ENCODE measurements at places on chromosomes 7 and 10.

DNA sequence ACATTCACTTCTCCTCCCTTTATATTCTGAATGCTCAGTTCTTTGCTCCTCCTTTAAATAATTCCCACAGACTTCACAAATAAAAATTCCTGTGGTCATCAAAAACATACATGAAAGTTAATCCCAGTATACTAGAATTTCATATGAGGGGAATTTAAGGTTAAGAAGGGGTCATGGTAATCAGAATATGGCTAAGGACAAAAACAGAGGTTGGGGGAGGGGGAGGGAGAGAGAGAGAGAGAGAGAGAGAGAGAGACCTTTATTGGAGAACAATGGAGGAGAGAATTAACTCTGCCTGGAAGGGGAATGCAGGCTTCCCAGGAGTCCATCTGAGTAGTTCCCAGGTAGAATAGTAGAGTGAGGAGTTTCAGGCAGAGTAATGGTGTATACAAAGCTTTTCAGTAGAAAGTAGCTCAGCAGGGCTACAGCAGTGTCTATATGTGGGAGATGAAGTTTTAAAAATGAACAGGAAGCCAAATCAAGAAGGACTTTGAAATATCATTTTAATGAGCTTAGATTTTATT is 5.2 kb upstream of the CUBN start:
- no peak for DNase-seq

GRCh38 chr7:138029941-138030340 is 28.1 kb upstream of the CREB3L2 start:
- DNase-seq = no peak

GRCh38 chr7:31997423-31997822 is 72.8 kb downstream of the PDE1C start:
- no peak for DNase-seq

DNA sequence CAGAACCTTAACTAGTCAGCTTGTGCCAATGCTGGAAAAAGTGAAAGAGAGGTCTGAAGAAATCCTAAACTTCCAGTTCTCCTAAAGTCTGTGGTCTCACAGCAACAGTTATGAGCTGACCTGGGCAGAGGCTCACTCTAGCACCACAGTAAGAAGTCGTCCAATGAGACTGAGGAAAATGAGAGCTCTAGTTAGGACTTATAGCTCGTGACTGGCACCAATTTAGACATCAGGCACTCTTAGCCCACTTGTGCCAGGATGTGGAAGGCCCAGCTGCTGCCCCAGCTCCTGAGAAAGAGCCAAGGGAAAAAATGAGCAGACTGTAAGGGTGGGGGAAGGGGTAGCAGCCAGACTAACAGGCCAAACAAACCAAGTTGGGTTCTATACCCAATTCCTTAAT is 7.6 kb downstream of the MMS19 start:
- no peak for DNase-seq

- no peak for DNase-seq
Measured at GRCh38 chr10:122379041-122379440, 4.5 kb downstream of the PLEKHA1 start.

DNA sequence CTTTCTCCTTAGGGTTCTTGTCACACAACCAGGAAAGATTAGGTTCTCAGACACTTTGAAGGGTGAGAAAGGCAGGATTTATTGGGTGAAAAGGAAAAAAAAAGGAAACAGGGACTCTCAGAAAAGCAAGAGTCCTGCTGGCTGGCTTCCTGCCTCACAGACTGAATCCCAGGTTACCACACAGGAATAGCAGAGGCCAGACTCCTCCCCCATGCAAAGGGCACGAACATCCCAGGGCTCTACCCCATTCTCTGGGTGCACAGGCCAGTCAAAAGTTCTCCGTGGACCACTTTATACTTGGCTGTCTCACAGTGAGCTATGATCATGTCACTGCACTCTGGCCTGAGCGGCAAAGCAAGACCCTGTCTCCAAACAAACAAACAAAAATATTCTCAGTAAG is 42.6 kb downstream of the HOXA1 start:
- no peak for DNase-seq

GRCh38 chr7:28698840-28699239 is 259.3 kb downstream of the TRIL start:
- DNase-seq = no peak

DNA sequence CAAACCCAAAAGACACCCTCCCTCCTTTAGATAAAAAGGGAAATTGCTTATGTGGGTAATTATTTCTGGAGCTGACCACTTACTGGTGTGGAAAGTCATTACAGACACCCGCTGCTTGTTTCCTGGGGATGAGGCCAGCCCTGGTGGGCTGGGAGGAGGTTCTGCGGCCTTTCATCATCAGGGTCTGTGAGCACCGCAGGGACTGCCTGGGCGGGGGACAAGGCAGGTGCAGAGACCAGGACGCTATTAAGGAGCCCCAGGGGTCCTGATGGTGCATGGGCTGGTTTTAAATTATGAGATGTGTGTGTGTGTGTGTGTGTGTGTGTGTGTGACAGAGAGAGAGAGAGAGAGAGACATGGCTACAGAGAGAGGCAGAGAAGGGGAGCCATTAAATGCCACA is 171.2 kb downstream of the DNAJB6 start:
- DNase-seq = no peak

DNA sequence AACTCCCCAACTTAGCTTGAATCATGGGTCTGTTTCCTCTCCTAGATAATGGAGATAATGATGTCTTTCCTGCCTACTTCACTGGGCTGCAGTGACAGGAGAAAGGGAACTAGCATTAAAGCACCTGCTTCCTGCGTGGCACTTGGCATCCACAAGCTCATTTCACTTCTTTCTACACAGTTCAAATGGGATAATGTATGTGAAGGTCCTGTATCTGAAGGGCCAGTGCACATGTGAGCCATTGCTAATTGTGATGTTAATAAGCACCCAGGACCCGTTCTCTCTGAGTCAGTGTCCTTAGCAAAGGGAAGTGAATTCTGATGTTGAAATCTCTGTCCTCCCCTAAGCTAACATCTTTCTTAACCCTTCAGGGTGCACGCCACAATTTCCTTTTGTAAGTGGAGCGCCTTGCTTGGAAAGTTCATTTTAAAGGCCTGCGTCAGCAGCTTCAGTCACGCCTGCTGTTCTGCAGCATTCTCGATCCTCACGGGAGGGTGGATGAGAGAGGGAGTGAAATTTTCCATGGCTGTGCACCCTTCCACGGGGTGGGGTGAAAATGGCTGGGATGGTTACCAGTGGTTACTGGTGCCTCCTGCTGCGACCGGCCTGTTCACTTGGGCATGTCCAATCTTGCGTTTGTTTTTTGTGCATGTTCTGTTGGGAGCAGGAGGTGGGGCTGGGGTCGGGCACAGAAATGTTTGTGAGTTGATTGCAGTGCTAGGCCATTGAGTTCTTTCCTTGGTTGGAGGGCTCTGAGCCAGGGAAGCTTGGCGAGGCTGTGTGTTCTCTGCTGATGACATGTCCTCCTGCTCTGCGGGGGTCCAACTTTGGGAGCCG is 59.2 kb downstream of the HK1 start:
- DNase-seq = peak; percentile 34

- no peak for DNase-seq
Measured at GRCh38 chr10:108490944-108491343, 1326.4 kb upstream of the SORCS1 start.

- DNase-seq = no peak
Measured at GRCh38 chr10:42992156-42992956, 84.5 kb upstream of the RET start.

GRCh38 chr7:110356438-110356837 is 734.5 kb upstream of the LRRN3 start:
- DNase-seq = no peak

GRCh38 chr7:131294553-131294952 is 33.1 kb upstream of the MKLN1 start:
- no peak for DNase-seq

DNA sequence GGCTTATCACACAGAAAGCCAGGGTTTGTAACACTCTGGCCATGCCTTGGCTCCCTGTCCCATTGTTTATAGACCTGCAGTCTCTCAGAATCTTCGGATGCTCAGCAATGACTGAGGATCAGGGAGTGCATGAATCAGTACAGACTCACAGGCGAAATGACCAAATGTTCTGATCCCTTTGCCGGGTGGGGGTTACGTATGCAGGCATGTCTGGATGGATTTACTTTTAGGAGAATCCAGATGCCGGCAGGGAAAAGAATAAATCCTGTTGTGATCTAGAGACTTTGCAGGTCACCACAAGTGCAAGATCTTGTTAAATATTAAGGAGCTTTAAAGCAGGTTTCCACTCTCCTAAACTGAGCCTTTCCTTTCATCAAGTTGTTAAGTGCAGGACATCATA is 149.5 kb downstream of the SFMBT2 start:
- no peak for DNase-seq

Measured in AG04450 (cell line).